NCI-H510A (cell line): ENCODE measurements at places on chromosomes 6 and 20.

- DNase-seq, result no peak
Observed at GRCh38 chr6:105874835-105875626, 211.1 kb upstream of the PRDM1 start.

GRCh38 chr6:37653933-37654565 lies 43.6 kb downstream of the MDGA1 start:
- DNase-seq, result no peak

GRCh38 chr20:11958855-11959254 lies 41.2 kb downstream of the BTBD3 start:
- DNase-seq, result no peak

GRCh38 chr20:20552076-20552475 lies 160.4 kb downstream of the RALGAPA2 start:
- DNase-seq, result peak; percentile 44

GRCh38 chr20:21179757-21180156 lies 53.9 kb downstream of the KIZ start:
- DNase-seq, result no peak

- no peak for DNase-seq
Observed at GRCh38 chr6:163572612-163573011, 158.1 kb downstream of the QKI start.

DNA sequence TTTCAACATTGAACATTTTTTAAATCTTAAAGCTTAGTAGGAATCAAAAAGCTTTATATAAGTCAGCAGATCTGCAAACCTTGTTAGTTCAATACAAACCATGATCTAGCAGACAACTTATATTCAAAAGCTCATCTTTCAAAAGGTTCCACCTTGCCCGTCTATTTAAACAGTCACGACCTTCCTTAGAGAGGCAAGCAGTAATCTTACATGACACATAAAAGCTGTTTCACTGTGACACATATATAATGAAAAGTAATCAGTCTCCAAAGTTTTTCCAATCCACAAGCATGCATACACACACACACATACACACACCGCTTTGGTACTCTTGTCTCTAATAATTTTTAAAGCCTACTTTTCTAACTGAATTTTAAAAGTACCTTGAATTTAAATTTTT lies 12.9 kb downstream of the SOD2 start:
- no peak for DNase-seq
